Right lung (tissue), 10 donors: ENCODE measurements at places on chromosomes 1 and 21.

GRCh38 chr21:35128536-35128935 is 79.4 kb upstream of the RUNX1 start:
- no peak for DNase-seq

- no peak for DNase-seq
These were observed 13.4 kb upstream of the UAP1 start for GRCh38 chr1:162548170-162548569.

GRCh38 chr1:37152491-37152890 is 118.2 kb upstream of the GRIK3 start:
- no peak for DNase-seq

DNA sequence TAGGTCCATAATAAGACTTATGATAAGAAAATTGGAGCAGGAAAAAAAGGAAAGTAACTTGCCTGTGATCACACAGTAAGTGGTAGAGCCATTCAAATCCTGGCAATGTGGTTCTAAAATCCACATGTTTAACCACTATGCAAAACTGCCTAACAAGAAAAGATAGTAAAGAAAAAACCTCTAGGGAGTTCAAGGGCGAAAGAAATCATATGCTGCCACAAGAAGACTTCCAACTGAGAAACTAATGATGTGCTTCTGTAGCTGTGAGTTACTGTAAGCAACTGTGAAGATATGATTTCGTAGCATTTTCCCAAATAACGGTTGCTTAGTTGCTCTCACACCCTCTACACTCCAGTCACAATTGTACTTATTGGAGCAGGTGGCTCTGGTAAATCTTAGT is 20.9 kb upstream of the LYPLAL1 start:
- DNase-seq, result peak; percentile 25
